ENCODE measurements at places on chromosomes 2 and 18. TPM values are rescaled to one million over a fixed set of nuclear protein-coding genes. Genes with fewer than 3 reads are reported as not detected.

Gene CLK1
- 116 TPM for total RNA-seq

Gene RNU2-63P
- not detected for total RNA-seq

Gene DPP10
- 1.0 TPM for total RNA-seq

Gene CNDP2
- 344 TPM for total RNA-seq

Gene SIX2
- 1.2 TPM for total RNA-seq

Gene DAW1
- not detected for total RNA-seq

Gene FBXO48
- 0.96 TPM for total RNA-seq

Gene SP9
- 0.81 TPM for total RNA-seq

Gene CABLES1
- 8.1 TPM for total RNA-seq

DNA sequence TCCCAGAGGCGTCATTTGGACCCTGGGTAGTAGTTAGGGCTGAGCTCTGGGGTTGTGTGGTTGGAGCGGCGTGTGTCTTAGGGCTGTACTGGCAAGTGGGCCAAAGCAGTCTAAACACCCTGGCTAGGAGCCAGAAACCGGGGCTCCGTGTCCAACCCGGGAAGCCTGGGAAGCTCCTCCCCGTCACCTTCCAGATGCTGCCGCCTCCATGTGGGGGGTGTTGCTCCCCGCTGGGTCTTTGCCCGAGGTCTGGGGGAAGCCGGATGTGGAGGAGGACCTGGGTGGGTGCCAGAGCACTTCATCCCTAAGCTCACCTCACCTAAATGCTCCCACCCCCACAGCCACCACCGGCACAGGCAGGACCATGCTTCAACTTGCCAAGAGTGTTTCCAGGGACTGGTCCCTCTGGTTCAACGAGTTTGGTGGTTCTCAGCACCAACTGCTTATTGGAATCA lies 25.4 kb downstream of the TET3 start:
- peak; percentile 93 for DNase-seq

GRCh38 chr2:155099784-155100183 lies 401.3 kb downstream of the KCNJ3 start:
- DNase-seq: no peak

DNA sequence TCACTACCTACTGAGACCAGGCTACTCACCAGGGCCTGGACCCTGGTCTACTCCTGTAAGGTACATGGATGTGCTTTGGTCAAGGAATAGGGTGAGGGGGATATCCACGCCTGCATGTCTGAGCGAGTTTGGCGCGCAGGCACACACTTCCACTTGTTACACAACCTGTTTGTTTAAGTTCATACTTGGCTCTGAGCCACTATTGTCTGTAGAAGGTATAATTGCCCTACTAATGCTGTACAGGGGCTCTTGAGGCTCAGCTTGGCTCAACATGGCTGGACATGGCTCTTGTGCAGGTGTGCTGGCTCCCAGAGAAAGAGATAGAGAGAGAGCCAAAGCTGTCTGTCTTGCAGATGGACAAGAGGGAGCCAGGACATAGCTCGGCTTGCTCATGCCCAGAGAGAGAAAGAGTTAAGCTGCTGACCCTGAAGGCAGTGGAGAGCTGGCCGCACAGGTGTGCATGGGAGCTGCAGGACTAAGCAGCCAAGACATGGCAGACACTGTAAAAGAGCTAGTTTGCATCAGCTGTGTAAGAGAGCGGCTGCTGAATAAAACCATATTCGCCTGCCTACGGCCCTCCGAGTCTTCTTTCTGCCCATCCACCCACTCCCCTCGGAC lies 35.2 kb downstream of the NPPC start:
- no peak for DNase-seq

- DNase-seq: no peak
These were observed 288.9 kb downstream of the XIRP2 start for GRCh38 chr2:167177196-167177595.

DNA sequence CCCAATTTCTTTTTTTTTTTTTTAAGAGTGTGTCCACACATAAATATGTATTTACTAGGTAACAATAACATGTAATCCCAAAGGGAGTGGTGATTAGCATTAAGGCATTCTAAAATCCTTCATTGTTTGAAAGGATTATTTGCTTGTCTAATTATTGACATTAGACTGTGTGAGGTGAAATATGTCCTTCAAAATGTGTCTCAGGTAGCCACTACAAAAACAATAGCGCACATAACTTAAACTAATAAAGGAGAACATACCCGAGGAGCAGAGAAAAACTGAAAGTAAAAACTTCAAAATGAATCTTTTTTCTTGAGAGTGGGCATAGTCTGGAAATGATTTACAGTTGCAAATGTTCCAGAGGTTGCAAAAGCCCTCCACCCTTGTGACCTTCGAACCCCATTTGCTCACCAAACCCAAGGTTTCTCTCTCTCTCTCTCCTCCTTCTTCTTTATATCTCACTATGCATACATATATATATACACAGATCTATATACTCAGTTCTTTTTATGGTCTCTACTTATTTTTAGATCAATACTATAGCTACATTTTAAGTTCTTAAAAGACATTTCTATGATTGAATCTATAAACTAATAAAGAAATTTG lies 24.4 kb upstream of the FRZB start:
- no peak for DNase-seq

GRCh38 chr2:95505222-95505621 lies 20.7 kb upstream of the TRIM43B start:
- no peak for DNase-seq

DNA sequence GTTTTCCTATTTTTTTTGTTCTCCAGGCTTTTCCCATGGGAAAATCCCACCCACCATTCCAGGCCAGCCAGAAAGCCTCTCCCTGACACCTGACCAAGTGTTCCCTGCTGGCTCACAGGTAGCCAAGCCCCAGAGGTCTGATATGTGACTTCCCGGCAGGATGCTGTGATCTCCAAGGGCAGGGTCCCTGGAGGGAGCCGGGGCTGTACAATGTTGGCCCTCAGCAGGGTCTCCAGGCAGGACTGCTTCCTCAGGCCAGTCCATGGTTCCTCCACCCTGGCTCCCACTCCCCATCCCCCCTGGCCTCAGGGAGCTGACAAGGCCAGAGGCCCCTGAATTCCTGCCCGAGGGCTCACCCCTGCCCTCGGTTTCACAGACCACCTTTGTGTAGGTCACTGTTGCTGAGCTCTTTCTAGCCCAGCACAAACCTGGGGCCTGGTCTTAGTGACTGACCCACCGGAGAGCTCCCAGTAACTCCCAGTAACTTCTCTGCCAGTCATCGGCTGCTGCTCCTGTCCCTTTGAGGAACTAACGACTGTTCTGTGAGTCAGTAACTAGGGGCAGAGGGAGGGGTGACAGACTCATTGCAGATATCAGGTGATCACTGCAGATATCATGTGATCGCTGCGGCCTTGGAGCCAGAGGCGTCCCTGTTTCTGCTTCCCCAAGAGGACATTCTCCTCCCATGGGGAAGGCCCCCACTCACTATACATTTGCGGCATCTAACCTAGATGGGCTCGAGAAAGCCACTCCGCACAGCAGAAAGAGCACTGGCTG lies 38.7 kb downstream of the SDC1 start:
- DNase-seq: peak; percentile 84

DNA sequence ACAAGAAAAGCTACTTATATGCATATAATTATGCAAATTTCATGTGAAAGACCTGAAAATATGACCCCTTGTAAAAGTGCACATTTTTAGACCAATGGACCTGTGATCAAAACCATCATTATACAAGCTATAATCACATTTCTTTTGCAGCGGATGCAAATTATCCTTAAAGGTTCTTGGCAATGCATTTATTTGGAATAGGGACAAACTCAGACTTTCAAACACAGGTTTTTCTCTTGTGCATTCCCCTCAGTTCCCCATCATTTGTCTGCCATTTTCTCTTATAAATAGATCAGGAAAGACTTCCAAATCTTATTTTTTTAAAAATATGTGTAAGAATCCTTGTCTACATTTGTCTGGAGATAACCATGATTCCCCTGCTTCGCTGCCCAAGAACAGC lies 954.2 kb upstream of the NRXN1 start:
- DNase-seq: no peak

- no peak for DNase-seq
These were observed 40.1 kb downstream of the RASGRP3 start for GRCh38 chr2:33516456-33516995.

- no peak for DNase-seq
These were observed 62.0 kb downstream of the NEB start for GRCh38 chr2:151672277-151672676.

DNA sequence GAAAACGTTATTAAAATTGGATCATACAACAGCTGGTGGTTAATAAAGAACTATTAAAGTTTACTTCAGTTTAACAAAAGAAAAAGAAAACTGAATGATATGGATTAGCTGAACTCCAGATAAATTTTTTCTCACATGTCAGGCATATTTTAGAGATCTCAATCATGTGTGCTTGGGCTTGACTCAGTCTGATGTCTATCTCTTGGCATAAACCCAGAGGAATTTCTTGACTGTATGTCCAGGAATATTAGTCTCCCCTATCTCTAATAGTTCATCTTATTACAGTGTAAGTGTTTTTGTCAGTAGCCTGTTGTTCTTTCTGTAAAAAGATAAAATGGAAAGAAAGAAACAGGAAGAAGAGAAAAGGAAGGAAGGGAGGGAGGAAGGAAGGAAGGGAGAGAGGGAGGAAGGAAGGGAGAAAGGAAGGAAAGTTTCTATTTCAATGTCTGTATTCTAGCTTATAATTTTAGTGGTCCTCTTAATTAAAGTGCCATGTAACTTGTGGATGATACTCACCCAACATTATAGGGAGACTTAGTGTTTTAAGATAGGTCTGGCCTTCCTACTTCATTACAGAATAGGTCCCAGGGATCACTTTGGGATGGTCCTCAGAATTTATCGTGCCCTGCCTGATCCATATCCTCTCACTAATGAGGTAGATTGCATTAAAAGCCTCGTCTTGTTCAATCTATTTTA lies 99.7 kb upstream of the UGP2 start:
- DNase-seq: no peak

GRCh38 chr2:72182547-72182946 lies 34.9 kb upstream of the CYP26B1 start:
- DNase-seq: no peak

- DNase-seq: no peak
These were observed 57.3 kb upstream of the MBOAT2 start for GRCh38 chr2:9060819-9061218.

- no peak for DNase-seq
These were observed 43.1 kb downstream of the MAP4K4 start for GRCh38 chr2:101740555-101740964.

GRCh38 chr2:13006426-13006825 lies 289.7 kb downstream of the TRIB2 start:
- no peak for DNase-seq

- DNase-seq: no peak
These were observed 161.1 kb downstream of the EN1 start for GRCh38 chr2:118686346-118686745.

DNA sequence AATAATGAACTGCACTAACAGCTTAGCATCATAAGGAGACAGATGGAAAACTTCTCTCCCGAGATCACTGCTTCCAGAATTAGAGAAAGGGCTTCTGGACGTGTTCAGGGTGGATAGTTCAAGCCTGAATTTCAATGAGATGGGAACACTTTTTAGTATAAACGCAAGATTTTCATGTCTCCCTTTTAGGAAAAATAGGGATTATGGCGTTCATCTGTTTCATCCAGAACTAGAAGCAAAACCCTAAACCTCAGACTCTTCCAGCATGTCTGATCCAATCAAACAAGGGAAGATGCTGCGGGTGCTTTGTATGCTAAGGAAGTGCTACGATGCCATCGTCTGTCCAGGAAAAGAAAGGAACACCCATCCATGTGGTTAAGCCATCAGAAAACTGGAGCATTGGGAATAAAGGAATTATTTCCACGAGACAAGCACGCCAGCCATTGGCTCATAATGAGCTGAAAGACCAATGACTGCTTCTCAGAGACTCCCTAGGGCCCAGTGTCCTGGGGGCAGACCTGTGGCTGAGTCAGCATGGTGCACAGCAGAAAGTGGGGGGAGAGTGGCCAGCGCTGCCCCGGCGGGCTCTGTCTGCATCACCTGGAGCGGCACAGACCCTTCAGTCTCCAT lies 65.9 kb upstream of the AFF3 start:
- no peak for DNase-seq

DNA sequence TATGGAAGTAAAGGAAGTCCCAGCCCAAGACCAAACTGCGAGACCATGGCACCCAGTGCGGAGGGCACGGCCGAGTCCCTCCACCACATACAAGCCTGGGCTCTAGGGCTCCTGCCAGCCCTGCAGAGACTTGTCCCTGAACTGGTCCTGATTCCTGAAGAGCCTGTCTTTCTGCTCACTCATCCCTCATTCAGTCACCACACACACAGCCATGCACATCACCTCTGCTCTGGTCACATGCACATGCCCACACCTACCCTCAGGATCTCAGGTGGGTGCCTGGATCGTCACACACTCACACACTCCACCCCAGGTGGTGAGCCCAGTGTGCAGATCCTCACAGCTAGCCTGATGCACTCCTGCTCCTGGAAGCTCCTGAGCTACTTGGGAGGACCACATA lies 71.4 kb upstream of the LAPTM4A start:
- peak; percentile 77 for DNase-seq

GRCh38 chr2:219969508-219969907 lies 342.1 kb downstream of the SLC4A3 start:
- no peak for DNase-seq

- DNase-seq: no peak
These were observed 455.4 kb downstream of the CMPK2 start for GRCh38 chr2:6410313-6410712.

DNA sequence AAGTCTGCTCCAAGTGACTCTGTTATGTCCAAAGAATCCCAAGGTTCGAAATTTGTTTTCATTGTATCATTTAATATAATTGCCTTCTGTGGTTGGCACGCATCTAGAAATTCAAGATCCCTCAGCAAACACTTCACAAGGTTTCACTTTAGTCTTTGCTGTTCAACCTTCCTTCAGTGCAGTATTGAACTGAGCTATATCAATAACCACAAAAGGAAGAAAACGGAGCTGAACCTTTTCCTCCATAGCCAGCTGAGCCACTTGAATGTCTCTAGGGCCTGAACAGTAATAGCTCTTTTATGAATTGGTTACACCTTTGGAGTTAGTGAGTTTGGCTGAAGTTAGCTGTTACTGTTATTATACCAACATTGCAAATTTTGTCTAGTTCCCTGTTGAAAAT lies 357.7 kb upstream of the HNRNPA3 start:
- DNase-seq: no peak

DNA sequence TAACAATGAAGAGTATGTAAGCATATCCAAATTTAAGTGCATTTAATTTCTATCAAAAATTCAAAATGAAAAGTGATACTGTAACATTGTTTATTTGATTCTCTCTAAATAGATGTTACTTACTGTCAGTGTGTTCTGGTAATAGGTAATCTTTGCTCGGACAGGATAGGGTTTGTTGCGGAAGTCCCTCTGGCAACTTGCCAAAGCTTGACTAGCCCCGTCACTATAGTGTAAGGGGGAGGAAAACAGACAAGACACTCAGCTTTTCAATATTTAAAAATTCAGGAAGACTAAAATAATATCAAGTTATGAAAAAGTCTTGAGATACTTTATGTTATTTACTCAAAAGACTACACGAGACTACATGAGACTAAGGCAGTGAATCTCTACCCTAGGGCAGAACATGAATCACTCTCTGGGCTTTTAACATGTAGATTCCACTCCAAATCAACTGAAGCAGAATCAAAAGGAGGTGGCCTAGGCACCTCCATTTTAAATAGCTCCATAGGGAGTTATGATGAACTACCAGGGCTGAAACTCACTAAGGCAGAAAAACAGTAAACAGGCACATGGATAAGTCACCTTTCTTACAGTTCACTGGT lies 5.9 kb downstream of the LMAN1 start:
- no peak for DNase-seq

GRCh38 chr2:104504331-104505073 lies 349.4 kb upstream of the POU3F3 start:
- no peak for DNase-seq

GRCh38 chr2:1650085-1650872 lies 94.0 kb downstream of the PXDN start:
- no peak for DNase-seq

- no peak for DNase-seq
These were observed 43.6 kb downstream of the POLR1A start for GRCh38 chr2:86062043-86062442.
